ENCODE measurements at places on chromosomes 6 and 20. TPM values are rescaled to one million over a fixed set of nuclear protein-coding genes. Genes with fewer than 3 reads are reported as not detected.

The AKAP7 gene
- total RNA-seq, result 20.3 TPM

The REM1 gene
- total RNA-seq, result 4.5 TPM

The FLRT3 gene
- 12.9 TPM for total RNA-seq

The KCNQ2 gene
- 2.6 TPM for total RNA-seq

The SLC22A23 gene
- 13.7 TPM for total RNA-seq

The TMC2 gene
- not detected for total RNA-seq

All from tongue (tissue), 3 donors.